MV-4-11 (cell line): ENCODE measurements at places on chromosomes 1 and 21.

DNA sequence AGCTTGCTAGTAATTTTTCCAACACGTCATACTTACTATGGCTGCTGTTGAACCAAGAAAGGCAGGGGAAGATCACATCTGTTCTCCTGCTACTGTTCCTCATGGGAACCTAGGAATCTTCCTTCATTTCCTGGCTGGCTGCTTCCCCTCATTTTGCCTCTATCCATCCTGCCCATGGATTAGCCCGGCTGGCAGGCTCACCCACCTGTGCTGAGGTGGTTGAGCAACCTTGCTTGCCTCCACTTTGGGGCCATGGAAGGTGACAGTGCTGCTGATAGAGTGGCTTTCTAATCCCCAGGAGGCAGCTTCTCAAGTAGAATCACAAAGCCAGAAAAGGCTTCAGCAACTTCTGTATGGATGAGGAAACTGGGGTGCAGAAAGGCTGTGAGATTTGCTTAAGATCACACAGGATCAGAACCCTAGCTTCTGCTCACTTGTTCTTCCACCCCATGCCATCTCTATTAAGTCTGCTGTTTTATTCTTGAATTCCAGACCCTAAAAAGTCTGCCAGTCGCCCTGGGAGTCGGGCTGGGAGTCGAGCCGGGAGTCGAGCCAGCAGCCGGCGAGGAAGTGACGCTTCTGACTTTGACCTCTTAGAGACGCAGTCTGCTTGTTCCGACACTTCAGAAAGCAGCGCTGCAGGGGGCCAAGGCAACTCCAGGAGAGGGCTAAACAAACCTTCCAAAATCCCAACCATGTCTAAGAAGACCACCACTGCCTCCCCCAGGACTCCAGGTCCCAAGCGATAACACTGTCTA lies 6.2 kb upstream of the BMP8A start:
- no peak for DNase-seq

DNA sequence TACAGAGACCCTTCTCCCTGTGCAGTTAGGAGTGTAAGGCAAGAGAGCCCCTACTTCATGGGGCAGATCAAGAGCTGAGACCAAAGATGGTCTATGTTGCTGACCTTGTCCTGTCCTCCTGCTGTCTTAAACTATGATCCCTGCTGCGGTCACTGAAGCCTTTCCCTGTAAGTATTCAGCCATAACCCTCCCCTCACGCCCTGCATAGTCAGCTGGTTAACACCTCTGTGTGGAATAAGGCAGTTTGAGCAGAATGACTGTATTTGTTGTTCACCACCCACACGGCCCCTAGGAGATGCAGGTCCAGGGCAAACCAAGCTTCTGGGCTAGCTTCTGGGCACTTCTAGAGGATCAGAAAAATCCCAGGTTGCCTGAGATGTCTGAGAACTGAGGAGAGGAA lies 356 bp downstream of the TSPAN1 start:
- DNase-seq, result no peak

- no peak for DNase-seq
Measured at GRCh38 chr1:48214820-48215219, 7.7 kb upstream of the SLC5A9 start.

DNA sequence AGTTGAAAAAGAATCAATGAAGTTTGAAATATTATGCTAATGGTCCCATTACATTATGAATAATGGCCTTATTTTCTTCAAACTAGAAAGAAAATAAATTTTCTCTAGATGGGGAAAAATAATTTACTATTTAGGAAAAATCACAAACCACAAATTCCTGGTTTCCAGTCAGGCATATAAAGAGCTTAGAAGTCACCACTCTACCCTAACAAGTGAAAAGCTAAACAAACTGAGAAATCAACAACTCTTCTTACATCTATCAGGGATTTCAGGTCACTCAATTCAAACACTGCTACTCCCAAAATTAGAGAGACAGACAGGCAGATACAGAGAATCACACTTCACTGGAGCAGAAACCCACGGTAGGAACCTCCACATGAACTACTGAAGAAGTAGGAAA lies 82.1 kb upstream of the LRRC7 start:
- DNase-seq, result no peak

- no peak for DNase-seq
Measured at GRCh38 chr1:226411619-226412018, 3.7 kb upstream of the PARP1 start.

DNA sequence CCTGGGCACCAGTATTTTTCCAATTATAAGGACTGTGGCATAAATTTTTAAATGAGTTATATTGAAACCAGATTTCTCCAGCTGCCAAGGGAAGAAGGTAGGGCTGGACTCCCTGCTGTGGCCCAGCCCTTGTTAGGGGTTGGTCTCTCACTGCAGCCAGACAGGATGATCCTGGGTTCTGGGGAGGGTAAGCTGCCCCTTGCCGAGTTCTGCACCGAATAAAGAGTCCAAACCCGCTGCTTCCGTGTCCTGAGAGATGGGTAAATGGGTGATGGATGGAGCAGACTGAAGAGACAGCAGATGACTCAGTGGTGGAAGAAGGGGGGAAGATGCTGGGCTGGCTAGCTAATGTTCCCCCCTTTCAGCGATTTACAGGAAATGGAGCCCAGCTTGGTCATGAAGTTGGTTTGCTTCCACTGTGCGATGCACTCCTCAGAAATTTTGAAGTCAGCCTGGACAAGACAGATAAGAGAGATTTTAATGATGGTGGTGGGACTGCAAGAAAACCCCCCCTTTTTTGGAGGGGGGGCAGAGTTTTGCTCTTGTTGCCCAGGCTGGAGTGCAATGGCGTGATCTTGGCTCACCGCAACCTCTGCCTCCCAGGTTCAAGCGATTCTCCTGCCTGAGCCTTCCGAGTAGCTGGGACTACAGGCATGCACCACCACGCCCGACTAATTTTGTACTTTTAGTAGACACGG lies 41.4 kb downstream of the YARS1 start:
- DNase-seq, result no peak

DNA sequence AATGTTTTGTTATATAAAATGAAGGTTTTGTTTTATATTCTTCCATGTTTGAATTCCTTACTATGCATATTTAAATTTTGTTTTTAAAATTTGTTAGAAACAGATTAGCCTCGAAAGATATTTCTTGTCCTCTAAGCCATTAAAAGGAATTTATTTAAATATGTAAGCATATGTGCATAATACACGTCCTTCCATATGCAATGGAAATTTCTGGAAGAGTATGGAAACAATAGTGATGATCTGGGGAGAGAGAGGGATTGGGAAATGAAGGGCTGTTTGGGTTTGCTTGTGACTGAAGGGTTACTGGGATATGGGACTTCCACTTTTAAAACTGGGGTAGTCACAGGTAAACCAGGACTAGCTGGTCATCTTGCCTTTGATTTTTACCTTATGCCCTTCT lies 21.1 kb downstream of the ECHDC2 start:
- DNase-seq, result no peak
